ENCODE measurements at places on chromosomes 5 and 9.

GRCh38 chr9:33415501-33416038 is 13.2 kb upstream of the AQP7 start:
- peak; percentile 71 for DNase-seq

- no peak for DNase-seq
These were observed 132.1 kb upstream of the PPP1R26 start for GRCh38 chr9:135347461-135347860.

DNA sequence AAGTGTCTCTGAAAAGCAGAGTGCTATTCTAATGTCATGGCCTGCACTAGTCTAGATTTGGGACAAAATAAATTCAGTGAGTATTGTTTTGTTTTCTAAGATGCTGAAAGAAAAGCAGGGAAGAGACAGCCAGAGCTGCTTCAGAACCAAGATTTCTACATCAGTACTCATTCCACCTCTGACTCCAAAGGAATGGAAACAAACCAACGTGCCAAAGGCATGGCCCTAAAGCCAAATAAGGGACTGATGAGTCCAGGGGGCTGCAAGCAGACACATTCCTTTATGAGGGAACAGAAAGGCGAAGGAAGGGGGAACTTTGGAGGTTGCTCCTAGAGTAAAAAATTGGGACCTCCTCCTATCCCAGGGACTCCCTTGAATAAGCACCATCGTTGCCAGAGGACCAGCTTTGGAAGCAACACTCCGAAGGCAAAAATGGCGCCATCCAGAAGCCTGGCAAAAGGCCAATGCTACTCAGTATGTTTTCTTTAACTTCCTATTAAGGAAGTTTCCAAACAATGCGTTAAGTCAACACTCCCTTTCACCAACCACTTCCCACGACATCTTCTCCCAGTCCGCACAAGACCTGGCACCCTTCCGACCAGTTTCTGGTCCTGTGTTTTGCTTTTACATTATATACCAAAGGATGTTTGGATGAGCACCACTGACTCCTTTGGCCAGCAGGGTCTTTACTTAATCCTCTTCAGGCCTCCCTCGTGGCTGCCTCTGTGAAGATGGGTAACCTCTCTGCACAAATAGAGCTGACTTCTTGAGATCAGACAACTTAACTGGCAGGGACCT is 31.6 kb downstream of the ADAM19 start:
- DNase-seq: no peak

DNA sequence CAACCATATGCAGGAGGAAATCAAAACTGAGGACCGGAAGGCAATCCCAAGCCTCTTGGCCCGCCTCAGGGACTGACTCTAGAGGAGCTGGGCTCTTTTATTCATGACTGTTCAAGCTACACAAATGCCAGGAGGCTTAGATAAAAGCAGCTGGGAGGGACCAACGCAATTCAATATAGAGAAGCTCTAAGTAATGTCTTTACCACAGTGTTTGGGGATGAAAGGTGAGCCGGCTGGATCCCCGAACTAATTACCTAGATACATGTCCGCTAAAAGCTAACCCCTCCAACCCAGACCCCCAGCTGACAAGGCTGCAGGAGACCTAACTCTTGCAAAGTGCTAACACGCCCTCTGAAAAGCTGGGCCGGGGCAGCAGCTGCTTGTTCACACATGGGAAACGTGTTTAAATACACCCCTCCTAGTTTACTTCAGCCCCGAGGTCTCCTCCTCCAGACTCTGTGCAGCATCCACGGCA is 67.5 kb downstream of the TLE1 start:
- peak; percentile 23 for DNase-seq

- DNase-seq: no peak
These were observed 303.9 kb upstream of the DAP start for GRCh38 chr5:11064763-11065450.

- no peak for DNase-seq
These were observed 136.7 kb downstream of the RGS3 start for GRCh38 chr9:113600023-113600823.

DNA sequence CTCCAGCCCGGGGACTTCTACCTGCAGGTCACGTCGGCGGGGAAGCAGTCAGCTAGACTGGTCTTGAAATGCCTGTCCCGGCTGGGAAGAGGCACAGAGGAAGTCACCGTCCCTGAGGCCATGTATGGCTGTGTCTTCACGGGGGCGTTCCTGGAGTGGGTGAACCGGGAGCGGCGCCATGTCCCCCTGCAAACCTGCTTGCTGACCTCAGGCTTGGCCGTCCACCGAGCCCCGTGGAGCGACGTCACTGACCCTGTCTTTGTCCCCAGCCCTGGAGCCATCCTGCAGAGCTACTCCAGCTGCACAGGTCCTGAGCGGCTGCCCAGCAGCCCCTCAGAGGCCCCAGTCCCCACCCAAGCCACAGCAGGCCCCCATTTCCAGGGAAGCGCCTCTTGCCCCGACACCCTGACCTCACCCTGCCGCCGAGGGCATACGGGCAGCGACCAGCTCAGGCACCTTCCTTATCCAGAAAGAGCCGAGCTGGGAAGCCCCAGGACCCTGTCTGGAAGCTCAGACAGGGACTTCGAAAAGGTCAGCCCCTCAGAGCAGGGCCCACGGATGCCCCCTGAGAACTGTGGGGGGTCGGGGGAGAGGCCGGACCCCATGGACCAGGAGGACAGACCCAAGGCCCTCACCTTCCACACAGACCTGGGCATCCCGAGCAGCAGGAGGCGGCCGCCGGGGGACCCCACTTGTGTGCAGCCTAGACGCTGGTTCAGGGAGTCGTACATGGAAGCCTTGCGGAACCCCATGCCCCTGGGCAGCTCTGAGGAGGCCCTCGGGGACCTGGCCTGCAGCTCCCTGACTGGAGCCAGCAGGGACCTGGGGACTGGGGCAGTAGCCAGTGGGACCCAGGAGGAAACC is 47.8 kb downstream of the PLEKHG4B start:
- no peak for DNase-seq

DNA sequence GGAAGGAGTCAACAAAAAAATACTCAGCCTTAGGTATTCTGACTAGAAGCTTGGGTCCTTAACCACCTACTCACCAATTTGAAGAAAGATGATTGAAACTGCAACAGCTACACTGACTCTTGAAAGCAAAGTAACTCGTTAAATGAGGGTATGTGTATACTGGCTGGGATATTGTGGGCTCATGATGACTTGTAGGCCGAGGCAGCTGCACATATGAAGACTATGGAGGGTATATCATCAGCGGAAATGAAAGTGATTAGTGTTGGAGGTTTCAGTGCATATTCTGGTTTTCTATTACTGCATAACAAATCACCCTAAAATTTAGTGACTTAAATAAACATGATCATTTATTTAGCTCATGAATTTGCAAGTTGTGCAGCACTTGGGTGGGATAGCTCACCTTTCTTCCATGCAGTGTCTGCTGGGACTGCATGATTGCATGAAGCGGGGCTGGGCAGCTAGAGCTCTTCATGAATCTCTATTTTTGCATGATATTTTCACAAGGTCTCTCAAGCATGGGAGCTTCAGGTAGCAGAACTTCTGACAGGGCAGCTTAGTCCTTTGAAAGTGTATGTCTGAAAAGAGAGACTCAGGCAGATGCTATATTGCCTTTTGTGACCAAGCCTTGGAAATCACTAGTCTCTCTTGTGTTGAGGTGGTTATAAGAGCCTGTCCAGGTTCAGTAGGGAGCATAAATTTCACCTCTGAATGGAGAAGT is 96.1 kb upstream of the CDKN2B start:
- DNase-seq: no peak

- DNase-seq: no peak
These were observed 33.5 kb upstream of the CRB2 start for GRCh38 chr9:123322273-123323195.
